ENCODE measurements at places on chromosomes 5 and 9.

GRCh38 chr5:132055441-132055807 is 5.0 kb upstream of the IL3 start:
- no peak for DNase-seq

DNA sequence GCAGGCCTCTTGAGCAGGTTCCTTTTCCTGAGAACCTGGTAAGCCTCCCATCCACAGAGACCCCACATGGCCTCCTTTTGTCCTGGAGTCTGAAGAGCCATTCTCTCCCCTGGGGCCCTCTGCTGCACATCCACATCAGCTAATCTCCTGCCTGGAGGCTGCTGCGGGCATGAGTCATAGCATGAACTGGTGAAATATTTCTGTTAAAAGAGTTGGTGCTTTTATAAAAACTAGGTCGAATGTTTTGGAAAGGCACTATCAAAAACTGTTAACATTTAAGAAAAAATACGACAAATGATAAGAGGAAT is 399.4 kb downstream of the CTNND2 start:
- no peak for DNase-seq

GRCh38 chr5:13653709-13654108 is 290.8 kb downstream of the DNAH5 start:
- DNase-seq, result no peak

- DNase-seq, result no peak
Observed at GRCh38 chr5:139141446-139142204, 56.5 kb downstream of the SIL1 start.

GRCh38 chr9:129103595-129103965 is 7.0 kb downstream of the CRAT start:
- no peak for DNase-seq

- no peak for DNase-seq
Observed at GRCh38 chr5:142952229-142952628, 182.1 kb downstream of the ARHGAP26 start.

- DNase-seq, result no peak
Observed at GRCh38 chr5:147084702-147085101, 150.1 kb upstream of the STK32A start.

DNA sequence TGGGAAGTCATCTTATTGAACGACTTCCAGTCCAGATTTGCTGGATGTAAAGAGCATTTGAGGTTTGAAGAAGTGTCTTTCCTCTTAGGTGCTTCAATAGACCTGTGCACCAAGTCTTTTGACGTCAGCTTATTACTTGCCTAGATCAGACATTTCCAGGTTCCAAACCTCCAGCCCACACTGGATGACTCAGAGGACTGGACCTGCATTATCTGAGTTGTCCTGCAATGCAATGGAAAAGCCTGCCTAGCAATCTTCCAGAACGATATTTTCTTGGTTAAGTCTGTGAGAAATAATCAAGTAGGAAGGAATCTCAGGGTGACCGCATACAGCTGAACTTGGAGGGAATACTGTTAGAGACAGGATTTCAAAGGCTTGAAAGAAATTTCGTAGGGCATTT is 147.2 kb upstream of the MOCS2 start:
- no peak for DNase-seq

DNA sequence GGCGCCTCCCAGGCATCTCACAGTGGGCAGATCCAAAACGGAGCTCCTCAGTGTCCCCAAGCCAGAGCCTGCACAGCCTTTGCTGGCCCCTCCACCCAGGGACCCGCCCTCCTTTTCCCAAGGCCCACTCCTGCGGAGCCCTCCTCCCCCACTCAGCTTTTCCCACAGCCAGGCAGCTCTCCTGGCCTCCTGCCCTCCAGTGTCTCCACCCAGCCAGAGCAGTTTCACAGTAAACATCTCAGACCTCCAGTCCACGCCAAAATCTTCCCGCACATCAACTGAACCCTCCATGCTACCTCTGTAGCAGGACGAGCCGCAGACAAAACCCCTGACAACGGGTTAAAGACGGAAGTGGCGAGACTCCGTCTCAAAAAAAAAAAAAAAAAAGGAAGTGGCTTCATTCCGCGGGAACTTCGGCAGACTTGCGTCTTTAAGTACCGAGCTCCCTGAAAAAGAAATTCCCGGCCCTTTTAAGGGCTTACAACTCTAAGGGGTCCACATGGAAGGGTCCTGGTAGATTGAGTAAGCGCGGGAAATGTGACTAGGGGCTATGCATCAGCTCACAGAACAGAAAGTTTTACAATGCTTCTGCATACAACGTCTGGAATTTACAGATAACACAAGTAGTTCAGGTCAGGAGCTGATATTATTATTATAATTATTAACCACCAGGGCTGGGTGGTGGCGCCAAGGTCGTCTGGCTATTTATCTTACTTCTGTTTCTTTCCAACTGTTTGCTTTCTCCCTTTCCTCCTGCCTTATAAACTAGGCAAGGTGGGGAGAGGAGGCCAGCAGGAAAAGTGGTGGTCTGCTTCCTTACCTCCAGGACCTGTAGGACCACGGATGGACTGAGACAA is 11.4 kb upstream of the GRIN1 start:
- no peak for DNase-seq

GRCh38 chr5:96093340-96093739 is 131.7 kb upstream of the ELL2 start:
- no peak for DNase-seq

GRCh38 chr5:102858221-102858620 is 103.1 kb downstream of the PAM start:
- no peak for DNase-seq

DNA sequence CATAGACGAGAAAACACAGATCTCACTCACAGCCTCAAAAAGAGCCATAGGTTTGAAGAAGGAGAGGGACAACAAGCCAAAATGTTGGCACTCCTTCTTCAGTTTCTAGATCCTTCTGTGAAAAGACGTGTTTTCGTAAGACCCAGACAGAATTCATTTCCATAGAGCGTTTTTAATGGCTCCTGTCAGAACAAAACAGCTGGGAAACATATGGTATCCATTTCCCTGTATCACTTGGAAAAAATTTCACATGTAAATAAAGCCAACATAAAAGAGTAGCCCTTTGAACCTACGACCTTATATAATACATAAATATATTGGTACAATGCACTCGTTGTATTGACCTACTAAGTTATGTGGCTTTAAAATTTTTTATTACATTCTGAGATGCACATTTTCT is 108.1 kb downstream of the SNCAIP start:
- DNase-seq, result no peak

GRCh38 chr5:127011153-127011552 is 19.2 kb downstream of the MARCHF3 start:
- no peak for DNase-seq

Measured in WTC11 (cell line).